ENCODE measurements at places on chromosomes 2 and 18.

- no peak for DNase-seq
Measured at GRCh38 chr2:197011801-197012641, 85.5 kb upstream of the PGAP1 start.

DNA sequence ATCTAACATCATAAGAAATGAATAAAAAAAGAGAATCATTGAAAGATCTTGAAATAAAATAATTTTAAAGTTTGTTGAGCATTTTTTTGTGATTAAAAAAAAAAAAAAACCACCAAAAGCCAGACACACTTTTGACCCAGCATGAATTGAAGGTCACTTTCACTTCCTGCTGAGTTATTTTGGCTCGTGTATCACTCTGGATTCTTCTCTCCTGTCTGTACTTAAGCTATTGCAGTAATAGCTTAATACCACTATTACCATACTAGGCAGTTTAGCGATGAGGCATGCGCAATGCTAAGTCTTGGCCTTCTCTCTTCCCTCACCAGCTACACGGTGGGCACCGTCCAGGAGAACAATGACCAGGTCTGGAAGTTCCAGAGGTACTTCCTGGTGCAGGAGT lies 54.5 kb upstream of the SPP2 start:
- DNase-seq = no peak

DNA sequence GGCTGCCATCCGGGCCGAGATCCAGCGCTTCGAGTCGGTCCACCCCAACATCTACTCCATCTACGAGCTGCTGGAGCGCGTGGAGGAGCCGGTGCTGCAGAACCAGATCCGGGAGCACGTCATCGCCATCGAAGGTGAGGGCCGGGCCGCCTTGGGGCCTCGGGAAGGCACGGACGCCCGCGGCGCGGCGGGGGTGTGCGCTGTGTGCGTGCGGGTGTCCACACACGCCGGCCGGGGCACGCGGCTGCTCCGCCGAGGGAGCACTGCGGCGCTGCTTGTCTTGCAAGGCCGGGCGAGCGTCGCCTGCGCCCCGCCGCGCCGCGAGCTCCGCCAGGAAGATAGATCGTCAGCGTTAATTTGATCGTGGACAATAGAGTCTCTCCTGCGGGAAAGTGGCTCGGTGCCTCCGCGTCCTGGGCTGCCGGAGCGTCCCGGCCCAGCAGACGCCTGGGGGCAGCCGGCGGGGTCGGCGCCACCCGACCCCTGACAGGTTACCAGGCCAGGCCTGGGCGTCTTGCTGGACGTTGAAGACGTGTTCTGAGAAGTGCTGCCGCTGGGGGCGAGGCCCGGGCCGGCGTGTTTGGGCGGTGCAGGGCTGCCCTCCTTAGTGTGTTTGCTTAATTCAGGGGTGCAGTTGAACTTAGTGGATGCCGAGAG lies 1.0 kb downstream of the AGAP1 start:
- DNase-seq = no peak

DNA sequence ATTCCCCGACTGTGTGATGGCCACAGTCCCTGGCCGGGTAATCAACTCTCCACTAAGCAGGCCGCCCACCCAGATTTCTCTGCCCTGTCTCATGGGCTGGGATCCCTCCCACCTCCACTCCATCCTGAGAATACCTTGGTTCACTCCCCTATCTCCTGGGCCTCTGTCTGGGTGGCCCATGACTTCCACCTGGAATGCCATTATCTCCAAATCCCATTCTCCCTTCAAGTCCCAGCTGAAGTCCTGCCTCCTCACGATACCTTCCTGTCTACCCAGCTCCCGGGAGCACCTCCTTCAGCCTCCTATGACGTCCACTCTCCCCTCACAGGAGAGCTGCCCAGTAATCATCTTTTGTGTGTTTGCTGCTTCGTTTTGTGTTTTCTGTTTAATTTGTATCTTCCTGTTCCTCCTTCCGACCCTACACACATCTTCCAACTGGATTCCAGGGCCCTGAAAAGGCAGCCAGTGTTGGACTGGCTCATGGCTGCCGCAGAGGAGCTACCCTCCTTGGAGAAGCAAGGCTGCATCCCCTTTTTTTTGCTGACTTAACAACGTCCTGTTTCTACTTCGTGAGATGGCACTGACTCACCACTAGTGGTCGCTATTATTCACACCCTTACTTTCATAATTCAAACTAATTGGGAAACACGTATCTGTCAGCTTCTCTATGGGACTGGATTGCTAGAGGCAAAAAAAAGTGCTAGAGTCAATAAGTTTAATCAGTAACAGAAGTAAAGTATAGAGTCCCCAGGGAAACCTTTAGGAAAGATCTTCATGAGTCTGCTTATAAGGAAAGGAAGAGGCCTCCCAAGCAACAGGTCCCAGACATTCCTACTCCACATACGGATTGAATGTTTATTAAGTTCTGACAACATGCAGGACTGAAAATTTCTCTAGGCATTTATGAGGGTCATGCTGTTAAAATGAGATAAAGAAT lies 171.9 kb upstream of the GATA6 start:
- peak; percentile 18 for DNase-seq

DNA sequence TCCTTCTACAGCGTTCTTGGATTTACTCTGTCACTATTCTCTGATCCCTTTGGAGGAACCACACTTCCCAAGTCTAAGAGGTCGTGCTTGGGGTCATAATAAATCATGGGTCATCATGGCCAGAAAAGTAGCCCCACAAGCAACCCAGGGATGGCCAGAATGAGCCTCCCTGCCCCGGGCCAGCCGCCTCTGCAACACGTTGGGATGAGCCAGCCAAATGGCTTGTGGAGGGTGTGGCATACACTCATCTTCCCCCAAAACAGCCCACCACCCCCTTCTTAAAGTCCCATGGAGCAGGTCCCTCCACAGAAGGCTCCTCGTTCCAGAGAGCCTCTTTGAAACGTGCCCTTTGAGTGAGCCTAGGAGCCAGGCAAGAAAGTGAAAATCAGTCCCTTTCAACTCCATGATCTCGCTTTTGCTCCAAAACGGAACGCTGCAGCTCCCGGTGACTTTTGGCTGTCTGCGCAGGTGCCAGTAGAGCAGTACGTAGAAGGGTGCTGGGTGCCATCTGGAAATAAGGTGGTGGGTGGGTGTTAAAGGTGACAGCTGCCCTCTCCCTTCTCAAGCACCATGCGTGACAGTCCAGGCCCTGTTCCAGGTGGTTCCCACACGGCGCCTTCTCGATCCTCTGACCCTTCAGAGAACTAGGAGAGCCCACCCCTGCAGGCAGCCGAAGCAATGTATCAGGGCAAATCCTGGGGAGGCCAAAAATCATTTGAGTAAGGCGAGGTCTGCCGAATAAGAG lies 48.5 kb upstream of the FOSL2 start:
- no peak for DNase-seq

- DNase-seq = no peak
Measured at GRCh38 chr2:217329023-217329431, 469.2 kb upstream of the TNP1 start.

DNA sequence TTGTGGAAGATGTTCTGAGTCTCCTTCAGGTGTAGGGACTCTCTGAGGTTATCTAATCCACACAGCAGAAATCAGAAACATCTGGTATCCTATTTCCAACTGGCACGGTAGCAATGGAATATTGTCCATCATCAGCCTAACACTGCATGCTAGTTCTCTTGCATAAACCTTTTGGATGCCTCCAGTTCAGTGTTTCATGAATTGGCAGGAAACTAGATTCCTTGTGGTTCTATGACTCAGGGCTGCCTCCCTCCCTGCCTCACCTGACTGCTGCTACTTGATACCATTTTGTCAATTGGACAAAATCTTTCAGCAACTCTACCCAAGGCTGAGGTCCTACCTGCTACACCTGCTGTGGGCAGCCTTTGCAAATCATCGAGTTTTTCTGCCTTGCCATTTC lies 130.9 kb downstream of the TPGS2 start:
- no peak for DNase-seq
